Aorta (tissue), 5 donors: ENCODE measurements at places on chromosomes 11 and 22. TPM values are rescaled to one million over a fixed set of nuclear protein-coding genes. Genes with fewer than 3 reads are reported as not detected.

The OR6T1 gene
- not detected for total RNA-seq

DNA sequence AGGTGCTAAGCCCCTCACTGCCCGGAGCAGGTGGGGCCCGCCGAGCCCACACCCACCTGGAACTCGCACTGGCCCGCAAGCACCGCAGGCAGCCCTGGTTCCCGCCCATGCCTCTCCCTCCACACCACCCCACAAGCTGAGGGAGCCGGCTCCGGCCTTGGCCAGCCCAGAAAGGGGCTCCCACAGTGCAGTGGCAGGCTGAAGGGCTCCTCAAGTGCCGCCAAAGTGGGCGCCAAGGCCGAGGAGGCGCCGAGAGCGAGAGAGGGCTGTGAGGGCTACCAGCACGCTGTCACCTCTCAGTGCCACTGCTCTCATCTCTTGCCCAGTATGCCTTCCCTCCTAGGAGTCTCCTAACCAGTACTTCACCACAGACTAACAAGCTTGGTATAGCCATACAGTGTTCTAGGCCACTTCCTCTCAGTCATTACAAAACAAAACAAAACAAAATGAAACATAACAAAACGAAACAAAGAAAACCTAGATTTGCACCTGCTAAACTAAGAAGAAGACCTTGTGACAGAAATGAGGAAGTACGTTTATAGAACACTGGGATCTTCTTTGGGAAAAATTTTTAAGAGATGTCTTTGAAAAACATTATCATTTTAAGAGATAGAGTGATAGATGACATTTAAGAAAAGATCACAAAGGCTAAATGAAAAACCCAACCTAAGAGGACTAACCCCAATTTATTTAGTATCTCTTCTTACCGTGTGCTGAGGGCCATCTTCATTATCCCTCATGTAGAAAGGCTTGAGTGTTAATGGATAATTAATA lies 47.7 kb upstream of the GAB2 start:
- DNase-seq = no peak
- no peaks in the 10 kb centered on the region for H3K36me3 ChIP-seq
- no peaks in the 10 kb centered on the region for H3K27me3 ChIP-seq
- H3K4me3 ChIP-seq = no peak overlapping the region
- no peak overlapping the region for H3K27ac ChIP-seq

DNA sequence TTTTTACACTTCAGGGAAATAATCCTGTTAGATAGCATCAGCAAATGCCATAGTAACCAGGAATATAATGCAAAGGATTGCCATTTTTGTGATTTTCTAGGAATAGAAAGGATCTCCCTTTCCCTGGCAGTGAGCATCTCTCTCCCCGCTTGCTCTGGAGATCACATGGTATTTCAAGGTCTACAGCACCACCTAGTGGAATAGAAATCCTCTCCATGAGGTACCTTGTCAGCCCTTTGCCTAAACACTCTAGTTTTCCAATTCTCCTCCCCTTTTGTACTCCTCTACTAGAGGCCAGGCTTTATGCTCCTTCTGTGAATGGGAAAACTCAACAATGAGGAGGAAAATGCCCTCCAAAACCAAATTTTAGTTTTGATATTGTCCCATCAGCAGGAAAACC lies 78.4 kb downstream of the XRRA1 start:
- no peak overlapping the region for H3K4me3 ChIP-seq
- H3K4me1 ChIP-seq = no peaks in the 10 kb centered on the region
- no peak overlapping the region for H3K27ac ChIP-seq
- DNase-seq = no peak
- no peaks in the 10 kb centered on the region for H3K27me3 ChIP-seq

The EIF4G2 gene
- 752 TPM for total RNA-seq

The DCPS gene
- 9.9 TPM for total RNA-seq

DNA sequence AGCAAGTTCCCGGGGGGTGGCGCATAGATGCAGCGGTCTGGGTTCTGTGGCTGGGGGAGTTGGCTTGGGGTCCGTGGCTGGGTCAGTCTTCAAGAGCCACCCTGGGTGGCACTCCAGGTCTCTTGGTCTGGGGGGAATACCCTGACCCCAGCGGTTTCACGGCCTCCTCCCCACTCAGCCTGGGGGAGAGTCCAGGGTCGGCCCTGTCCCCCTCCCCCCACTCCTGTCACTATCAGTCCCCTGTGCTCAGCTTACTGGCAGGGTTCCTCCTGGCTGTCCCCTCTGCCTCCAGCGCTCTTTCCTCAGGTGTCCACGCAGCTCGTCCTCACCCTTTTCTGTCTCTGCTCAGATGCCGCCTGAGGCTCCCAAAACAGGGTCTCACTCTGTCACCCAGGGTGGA lies 68.5 kb upstream of the PARVG start:
- no peaks in the 10 kb centered on the region for H3K27me3 ChIP-seq
- no peak for DNase-seq
- H3K4me3 ChIP-seq = no peak overlapping the region
- H3K36me3 ChIP-seq = no peaks in the 10 kb centered on the region
- H3K4me1 ChIP-seq = no peaks in the 10 kb centered on the region

DNA sequence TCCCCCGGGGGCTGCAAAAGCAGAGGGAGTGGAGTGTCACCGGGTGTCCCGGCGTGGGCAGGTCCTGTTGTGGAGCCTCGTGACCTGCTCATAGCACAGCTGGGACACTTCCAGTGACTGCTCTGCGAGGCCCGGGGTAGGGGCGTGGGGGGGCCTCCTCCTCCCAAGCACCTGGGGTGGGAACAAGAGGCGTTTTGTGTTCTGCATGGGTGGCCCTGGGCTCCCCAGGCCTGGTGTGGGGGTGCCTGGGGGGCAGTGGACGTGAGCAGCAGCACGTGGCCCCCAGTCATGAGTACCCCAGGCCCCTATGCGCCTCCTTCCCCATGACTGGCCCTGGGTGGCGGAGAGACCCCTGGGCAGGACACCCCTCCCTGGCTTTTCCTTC lies 104.7 kb downstream of the KCNQ1 start:
- DNase-seq = peak; percentile 74
- H3K27ac ChIP-seq = no peak overlapping the region
- H3K4me3 ChIP-seq = no peak overlapping the region
- H3K27me3 ChIP-seq = no peaks in the 10 kb centered on the region
